ENCODE measurements at places on chromosomes 4 and X.
A peak's percentile ranks its signal among the peaks of the same experiment; 100 is the strongest.

- DNase-seq, result no peak
Observed at GRCh38 chr4:72997409-72997808, 72.1 kb downstream of the COX18 start.

GRCh38 chr4:87071401-87071800 is 136.6 kb downstream of the AFF1 start:
- DNase-seq, result no peak

DNA sequence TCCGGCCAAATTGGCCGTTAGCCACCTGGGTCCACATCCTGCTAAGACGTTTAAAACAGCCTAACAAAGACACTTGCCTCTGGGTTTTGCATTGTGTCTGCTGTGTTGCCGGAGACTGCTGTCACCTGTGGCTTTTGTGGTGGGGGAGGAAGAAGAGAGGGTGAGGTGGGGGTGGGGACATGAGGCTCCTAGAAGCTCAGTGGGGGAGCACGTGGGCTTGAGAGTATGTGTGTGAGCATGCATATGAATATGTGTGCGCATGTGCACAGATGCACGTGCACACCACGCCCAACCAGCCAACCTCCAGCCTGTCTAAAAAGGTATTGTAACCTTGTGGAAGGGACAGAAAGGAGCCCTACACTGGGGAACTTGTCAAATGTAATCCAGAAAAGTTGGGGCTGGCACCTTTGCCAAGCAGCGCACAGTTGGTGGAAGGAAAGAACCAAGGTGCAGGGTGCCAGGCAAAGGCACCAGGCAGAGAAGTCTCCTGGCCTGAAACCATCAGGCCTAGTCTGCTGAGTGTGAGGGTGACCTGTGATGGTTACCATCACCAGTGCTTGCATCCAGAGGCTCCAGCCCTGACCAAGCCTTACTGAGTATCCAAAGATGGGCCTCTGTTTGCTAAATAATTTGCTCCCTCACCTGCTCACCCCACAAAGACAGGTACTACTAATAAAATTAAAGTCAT is 10.1 kb upstream of the SASH3 start:
- DNase-seq, result no peak

DNA sequence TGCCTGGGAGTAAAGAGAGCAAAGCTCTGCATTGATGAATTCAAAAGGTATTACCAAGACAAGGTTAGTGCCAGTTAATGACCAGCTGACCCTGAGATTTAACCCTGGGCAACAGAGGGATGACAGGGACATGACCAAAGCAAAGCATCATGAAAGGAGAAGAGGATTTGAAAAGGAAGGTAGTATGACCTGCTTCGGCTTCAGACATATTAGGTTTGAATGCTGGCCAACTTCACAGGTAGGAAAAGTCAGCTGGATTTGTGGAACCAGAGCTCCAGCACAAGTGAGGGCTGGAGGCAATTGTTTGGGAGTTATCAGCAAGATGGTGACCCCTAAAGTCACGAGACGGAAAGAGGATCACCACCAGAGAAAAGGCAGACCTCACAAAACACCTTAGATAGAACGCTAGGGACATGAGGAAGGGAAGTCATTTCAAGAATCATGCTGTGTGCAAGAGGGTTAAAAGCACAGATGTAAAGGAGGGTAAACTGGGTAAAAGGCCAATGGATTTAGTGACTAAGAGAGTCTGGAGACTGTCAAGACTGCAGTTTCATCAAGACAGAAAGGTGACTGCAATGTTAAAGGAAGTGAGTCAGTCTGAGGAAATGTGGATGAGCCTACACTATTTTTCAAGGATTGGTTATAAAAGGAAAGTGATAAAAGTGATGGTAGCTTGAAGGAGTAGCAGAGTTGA is 45.6 kb downstream of the SH3RF1 start:
- no peak for DNase-seq

GRCh38 chr4:46081248-46081647 is 42.6 kb downstream of the GABRG1 start:
- DNase-seq, result no peak

- DNase-seq, result no peak
Observed at GRCh38 chrX:131068945-131069719, 11.0 kb downstream of the ARHGAP36 start.

DNA sequence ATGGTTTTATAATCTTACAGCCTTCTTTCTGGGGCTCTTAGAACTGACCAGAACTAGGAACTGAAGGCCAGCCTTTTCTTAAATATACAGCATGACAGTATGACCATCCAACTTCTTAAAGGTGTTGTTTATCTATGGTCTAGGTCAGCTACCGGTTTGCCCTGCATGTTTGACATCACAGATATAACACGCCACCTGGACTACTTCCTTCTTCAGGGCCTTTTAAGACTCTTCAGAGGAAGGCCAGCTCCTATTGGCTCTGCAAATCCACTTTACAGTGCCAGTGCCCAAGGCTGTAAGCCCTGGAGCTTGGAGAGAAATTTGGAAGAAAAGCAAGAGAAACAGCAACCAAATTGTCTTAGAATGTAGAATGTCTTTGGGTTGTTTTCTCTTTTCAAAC is 185.5 kb downstream of the MGST2 start:
- no peak for DNase-seq

DNA sequence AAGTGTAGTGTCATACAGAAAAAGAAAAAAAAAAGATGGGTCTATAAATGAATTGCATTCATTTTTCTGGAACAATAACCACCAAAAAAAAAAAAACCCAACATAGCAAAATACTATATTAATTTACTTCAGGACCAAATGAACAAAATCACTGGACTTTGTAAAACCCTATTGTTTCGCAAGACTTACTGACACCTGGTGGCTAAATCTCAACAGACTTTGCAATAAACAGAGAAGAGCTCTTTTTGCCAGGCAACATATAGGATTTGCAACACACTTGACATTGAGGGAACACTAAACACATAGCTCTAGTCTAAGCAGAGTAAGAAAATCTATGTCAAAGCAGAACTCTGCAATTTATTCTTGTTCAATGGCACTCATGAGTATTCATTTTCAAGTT is 990.2 kb downstream of the STPG2 start:
- no peak for DNase-seq

- no peak for DNase-seq
Observed at GRCh38 chrX:77617206-77617605, 168.8 kb downstream of the ATRX start.

DNA sequence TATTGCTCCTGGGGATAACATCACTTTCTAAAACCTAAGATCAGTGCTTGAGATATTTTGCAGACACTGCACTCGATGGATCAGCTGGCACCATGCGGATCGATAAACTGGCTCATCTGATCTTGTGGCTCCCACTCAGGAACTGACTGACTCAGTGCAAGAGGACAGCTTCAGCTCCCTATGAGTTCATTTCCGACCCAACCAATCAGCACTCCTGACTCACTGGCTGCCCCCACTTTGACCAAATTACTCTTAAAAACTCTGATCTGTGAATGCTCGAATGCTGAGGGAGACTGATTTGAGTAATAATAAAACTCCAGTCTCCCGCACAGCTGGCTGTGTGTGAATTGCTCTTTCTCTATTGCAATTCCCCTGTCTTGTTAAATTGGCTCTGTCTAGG is 110.1 kb downstream of the ANAPC4 start:
- DNase-seq, result no peak

DNA sequence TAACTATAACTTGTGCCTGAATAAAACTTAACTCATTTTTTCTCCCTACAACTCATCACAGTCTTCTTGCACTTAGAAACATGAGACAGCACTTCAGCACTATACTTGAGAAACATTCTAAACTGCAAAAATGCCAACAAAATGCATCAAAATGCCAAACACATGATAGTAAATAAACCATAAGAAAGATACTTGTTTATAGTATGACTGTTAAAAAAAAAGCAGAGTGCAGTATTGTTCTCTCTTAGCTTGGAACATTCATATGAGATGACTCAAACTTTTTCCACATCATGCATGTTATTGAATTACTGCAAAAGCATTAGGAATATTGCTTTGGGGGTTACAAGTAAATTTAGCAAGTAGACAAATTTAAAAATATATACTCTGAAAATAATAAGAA is 135.7 kb upstream of the ANXA10 start:
- no peak for DNase-seq

- no peak for DNase-seq
Observed at GRCh38 chr4:22413471-22413870, 102.4 kb downstream of the ADGRA3 start.

DNA sequence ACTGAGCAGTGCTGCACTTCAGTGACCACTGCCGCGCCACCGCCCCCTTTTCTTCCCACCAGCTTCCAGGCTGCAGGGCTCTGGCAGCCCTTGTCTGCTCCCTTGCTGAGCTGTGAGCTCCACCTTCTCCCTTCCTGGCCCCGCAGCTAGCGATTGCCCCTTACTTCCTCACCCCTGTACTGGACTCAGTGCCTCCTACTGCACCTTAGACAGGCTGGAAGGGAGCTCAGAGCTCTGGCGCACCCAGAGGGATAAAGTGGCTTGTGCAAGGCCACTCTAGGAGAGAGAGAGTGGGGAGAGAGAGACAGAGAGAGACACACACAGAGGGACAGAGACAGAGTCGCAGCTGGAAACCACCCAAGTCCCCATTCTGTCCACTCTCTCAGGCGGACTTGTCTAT is 6.0 kb downstream of the RASL11B start:
- no peak for DNase-seq

DNA sequence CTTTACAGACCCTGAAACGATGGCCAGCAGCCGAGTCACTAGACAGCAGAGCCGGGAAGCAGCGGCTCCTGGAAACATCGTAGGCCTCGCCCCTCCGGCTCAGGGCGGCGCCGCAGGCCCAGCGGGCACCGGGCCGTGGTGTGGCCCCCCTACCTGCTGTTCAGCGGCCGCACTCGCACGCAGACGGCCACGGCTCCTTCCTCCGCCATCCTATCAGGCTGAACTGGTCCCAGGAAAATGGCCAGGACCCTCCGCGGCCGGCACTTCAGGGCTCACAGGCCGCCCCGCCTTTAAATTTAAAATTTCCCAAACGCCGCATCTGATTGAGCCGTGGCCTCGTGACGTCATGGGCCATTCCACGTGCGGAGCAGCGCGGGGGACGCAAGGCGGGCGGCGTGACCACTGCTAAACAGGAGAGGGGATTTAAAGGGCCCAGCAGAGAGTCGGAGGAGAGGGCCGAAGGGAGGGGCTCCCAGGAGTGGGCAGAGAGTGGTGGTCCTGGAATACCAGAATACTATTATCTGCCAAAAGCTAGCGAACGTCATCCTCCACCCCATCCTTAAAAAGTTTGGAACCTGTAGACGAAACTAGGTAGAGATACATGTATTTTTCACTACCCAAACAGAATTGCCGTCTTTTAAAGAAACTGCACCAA is at the start of gene CENPE:
TSS of gene CENPE (minus strand) at position 233 of the 655 bp plus-strand sequence. CDS start at position 209, 24 bp downstream.
- peak; percentile 80 for DNase-seq

- DNase-seq, result peak; percentile 3
Observed at GRCh38 chr4:147590249-147590920, 26.8 kb upstream of the TMEM184C start.

DNA sequence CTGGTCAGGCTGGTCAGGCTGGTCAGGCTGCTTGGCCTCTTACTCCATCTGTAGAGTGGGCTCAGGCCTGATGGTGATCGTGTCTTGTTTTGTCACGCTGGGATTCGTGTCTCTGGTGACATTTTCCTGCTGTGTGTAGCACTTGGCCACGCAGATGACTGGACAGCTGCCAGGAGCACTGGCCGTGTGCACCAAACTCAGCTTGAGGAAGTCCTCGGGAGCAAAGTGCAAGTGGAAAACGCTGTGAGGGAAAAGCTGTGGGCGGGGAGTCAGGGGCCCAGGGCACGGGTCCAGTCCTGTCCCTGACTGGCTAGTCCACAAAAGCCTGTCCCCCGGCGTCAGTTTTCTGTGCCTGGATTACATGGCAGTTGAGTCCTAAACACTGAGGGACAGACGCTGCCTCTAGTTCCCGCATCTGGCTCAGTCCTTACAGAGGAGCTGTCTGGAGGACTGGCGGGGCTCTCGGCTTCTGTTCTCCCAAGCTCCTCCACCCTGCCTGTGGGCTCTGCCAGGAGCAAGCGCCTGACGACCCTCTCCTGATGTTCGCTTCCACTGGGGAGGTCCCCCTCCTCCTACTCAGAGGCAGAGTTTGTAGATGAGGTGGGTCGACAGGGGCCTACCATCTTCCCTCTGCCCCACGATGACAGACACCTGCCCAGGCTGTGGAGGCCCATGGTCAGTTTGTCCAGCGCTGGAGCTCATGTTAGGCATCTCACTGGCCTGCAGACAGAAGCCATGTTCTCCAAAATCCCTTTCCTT is 35.9 kb upstream of the GRPEL1 start:
- no peak for DNase-seq

- no peak for DNase-seq
Observed at GRCh38 chr4:3362431-3363287, 69.8 kb downstream of the RGS12 start.

- DNase-seq, result no peak
Observed at GRCh38 chr4:66949419-66949818, 595.9 kb downstream of the CENPC start.

GRCh38 chr4:44351069-44351468 is 97.5 kb downstream of the KCTD8 start:
- DNase-seq, result no peak

GRCh38 chr4:2763511-2763967 is 7.4 kb upstream of the TNIP2 start:
- no peak for DNase-seq

- DNase-seq, result no peak
Observed at GRCh38 chr4:59222221-59222620, 1977.9 kb upstream of the ADGRL3 start.

DNA sequence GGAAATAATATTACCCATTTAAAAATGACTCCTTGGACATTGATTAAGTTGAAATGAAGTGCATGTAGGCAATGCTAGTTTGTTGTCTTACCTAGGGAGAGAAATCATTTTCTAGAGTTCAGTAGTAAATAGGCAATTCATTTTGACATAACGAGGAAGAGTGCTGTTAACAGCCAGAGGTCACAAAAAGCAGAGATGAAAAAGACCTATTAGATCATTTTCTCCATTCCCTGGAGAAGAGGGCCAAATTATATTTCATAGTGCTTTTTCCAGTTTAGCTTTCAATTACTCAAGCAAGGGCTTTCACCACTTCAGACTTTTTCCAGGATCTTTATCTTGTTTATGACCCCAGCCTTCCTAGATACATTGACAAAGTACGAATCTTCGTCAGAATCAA is 374.3 kb upstream of the GALNT7 start:
- no peak for DNase-seq

DNA sequence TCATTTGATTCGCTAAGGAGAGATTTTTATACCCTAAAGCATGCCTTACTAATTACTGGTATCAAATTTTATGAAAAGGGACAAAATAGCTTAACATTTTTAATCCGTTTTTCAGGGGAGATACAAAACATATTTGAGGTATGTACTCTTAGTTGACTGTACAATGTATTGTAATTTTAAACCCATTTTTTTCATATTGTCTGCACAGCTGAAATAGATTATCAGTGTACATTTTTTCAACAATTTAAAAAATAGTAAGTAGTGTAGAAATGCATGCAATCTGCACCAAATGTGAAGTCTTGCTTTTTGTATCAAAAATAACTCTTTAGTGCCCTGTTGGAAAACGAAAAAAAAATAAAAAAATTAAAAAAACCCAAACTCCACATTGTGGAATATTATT is 82.2 kb downstream of the TENM3 start:
- DNase-seq, result no peak

- DNase-seq, result no peak
Observed at GRCh38 chr4:164359881-164360280, 394.1 kb upstream of the SMIM31 start.
